Activated CD4-positive, alpha-beta memory T cell treated with anti-CD3 and anti-CD28 coated beads, Interleukin-2, amount 10 ng/mL, durations not matched to agents 7 days and 5 days (primary cell): ENCODE measurements at places on chromosomes 2 and 18. TPM values are rescaled to one million over a fixed set of nuclear protein-coding genes. Genes with fewer than 3 reads are reported as not detected.

GRCh38 chr2:168054657-168055056 lies 192.7 kb downstream of the STK39 start:
- peaks cover 5% of the 10 kb centered on the region for H3K4me1 ChIP-seq
- H3K4me3 ChIP-seq, result no peak overlapping the region
- no peaks in the 10 kb centered on the region for H3K27me3 ChIP-seq
- peaks cover 2% of the 10 kb centered on the region for H3K36me3 ChIP-seq
- H3K27ac ChIP-seq, result no peak overlapping the region

GRCh38 chr2:159550231-159550630 lies 66.1 kb downstream of the BAZ2B start:
- DNase-seq, result no peak
- H3K27me3 ChIP-seq, result no peaks in the 10 kb centered on the region
- H3K4me3 ChIP-seq, result no peak overlapping the region
- no peaks in the 10 kb centered on the region for H3K4me1 ChIP-seq
- H3K27ac ChIP-seq, result no peak overlapping the region

DNA sequence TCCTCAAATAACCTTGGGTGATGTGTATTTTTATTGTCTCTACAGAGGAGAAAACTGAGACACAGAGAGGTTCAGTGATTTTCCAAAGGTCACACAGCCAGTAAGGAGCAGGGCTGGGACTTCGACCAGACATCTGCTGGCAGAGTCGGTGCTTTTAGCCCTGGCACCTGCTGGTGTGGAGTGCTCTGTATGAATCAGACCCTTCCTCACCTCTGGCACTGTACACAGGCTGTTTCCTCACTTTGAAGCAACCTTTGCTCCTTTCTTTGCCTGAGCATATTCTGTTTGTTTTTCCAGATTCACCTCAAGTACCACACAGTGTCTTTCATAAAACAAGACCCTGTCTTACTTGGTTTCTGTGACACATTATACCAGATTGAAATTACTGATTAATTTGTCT lies 107.9 kb downstream of the DPP10 start:
- no peaks in the 10 kb centered on the region for H3K36me3 ChIP-seq
- DNase-seq, result no peak
- H3K27me3 ChIP-seq, result no peaks in the 10 kb centered on the region
- H3K4me3 ChIP-seq, result no peak overlapping the region

DNA sequence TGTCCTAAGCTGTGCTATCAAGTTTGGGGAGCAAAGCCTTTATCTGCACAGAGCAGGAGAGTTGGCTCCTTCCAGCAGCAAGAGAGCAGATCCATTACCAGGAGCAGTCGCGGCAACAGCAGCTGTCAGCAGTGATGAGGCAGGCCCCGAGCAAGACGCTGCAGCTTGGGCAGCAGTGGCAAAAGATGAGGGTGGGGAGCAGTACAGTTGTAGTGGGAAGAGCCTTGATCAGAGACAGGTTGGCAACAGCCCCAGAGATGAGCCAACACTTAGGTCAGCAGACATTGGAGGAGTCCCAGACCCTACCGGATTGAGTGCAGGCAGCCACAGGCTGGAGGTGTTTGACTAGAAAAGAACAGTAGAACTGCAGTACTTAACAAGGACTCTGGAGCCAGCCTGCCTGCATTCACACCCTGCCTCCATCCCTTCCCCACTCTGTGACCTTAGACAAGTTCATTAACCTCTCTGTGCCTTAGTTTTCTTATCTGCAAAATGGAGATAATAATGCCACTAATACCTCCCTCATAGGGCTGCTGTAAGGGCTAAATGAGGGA lies 117.1 kb upstream of the SERTAD2 start:
- H3K27me3 ChIP-seq, result peaks cover 11% of the 10 kb centered on the region
- DNase-seq, result no peak
- H3K27ac ChIP-seq, result no peak overlapping the region
- no peaks in the 10 kb centered on the region for H3K36me3 ChIP-seq

NIFK gene
- total RNA-seq, result 63.4 TPM

DPP10 gene
- not detected for total RNA-seq

KIF3C gene
- 10.3 TPM for total RNA-seq
